WTC11 (cell line): ENCODE measurements at places on chromosomes 2 and 18. TPM values are rescaled to one million over a fixed set of nuclear protein-coding genes. Genes with fewer than 3 reads are reported as not detected.
A peak's percentile ranks its signal among the peaks of the same experiment; 100 is the strongest.

Gene GDF7
- 0.18 to 0.55 TPM (median 0.23 TPM) in 3 replicates for total RNA-seq

Gene SERPINB4
- total RNA-seq: 0.37 to 1.3 TPM (median 0.53 TPM) in 3 replicates

Gene KIF1A
- total RNA-seq: 218 to 279 TPM (median 222 TPM) in 3 replicates

Gene GREB1
- 31.9 to 35.7 TPM (median 34.4 TPM) in 3 replicates for total RNA-seq

Gene MALL
- total RNA-seq: 3.8 to 5.5 TPM (median 5.0 TPM) in 3 replicates

Gene WIPF1
- total RNA-seq: 6.4 to 6.7 TPM (median 6.4 TPM) in 3 replicates

Gene DOK6
- total RNA-seq: 0.48 to 4.1 TPM (median 2.5 TPM) in 3 replicates

Gene MEIS1
- total RNA-seq: 0.30 to 0.48 TPM (median 0.39 TPM) in 3 replicates

Gene GPR55
- not detected in 3 replicates for total RNA-seq

Gene FAM161A
- total RNA-seq: 11.0 to 12.4 TPM (median 11.9 TPM) in 3 replicates

Gene FNDC4
- total RNA-seq: 12.5 to 14.1 TPM (median 13.0 TPM) in 3 replicates

- no peak for DNase-seq
Observed at GRCh38 chr2:66334237-66335029, 100.5 kb upstream of the MEIS1 start.

DNA sequence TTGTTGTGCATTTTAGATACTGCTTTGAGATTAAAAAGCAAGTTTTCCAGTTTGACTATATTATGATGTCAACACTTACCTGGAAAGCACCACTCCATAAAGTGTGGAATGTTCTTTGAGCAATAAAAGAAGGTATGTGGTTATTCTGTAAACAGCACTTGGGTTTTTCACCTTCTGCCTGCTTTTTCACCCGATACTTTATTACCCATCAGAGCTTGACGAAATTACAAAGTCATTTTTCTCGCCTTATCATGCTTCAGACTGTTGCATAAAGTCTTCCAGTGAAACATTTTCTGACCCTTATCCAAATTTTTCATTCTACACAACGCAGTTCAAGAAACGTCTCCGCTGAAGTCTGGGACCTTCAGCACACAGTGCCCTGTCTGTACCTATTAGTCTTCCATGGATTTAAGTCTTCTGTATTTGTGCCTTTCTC is 25.2 kb downstream of the CAB39 start:
- DNase-seq: no peak

DNA sequence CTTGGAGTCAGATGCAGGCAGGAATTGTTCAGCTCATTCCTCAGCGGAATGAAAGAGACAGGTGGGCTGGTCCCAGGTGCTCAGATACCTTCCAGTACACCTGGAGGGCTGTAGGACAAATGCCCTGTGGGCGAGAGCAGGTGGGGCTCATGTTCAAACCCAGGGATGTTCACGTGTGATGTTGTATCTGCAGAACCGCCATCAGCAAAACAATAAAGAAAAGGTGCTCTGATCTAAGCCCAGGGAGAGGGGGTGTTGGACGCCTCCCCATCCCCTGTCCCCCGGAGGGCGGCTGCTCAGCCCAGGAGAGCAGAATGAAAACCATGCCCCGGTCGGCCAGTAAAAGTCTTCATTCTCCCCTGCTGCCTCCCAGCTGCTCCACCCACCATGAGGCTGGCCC is 197.4 kb downstream of the HAUS1 start:
- DNase-seq: no peak

- no peak for DNase-seq
Observed at GRCh38 chr2:16330012-16330411, 335.6 kb downstream of the CYRIA start.

GRCh38 chr2:24816884-24817283 is 23.7 kb downstream of the CENPO start:
- DNase-seq: no peak

GRCh38 chr18:79786786-79787526 is 10.8 kb upstream of the KCNG2 start:
- no peak for DNase-seq

GRCh38 chr18:51123936-51124486 is 73.5 kb downstream of the MEX3C start:
- no peak for DNase-seq

DNA sequence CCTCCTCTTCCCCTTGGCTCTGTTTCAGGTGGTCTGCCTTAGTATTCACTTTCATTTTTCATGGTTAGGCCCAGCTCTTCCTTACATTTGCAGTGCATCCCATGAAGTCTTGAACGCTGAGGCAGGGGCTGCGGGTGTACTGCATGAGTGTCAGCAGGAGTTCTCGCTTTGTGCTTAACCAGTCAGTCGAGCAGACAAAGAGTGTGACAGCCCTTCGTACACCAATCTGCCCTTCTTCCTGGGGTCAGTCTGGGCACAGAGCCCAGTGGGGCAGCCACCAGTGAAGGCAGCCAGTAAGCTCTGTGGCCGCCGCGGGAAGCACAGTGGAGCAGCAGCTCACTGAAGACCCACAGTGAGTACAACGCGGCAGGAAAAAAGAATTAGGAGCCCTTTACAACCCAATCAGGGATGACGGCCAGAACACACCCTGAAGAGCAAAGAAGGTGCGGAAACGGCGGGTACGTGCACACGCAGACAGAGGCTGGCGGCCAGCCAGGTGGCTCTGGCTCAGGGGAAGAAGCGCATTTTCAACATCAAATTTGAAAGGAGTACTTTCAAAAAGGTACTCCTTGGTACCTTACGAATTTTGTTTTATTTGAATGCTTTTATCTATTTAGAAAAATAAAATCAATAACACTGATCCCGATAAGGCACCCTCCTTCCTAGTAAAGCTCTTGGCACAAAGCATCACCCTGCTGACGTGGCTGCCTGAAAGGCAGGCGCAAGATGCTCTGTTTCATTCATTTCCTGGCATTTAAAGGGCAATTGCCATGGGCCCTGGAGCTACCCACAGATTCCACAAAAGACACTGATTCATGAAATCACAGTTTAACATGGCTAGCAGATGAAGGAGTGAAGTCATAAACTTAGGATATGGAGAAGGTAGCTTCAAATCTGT is 47.0 kb upstream of the SEMA4C start:
- no peak for DNase-seq

DNA sequence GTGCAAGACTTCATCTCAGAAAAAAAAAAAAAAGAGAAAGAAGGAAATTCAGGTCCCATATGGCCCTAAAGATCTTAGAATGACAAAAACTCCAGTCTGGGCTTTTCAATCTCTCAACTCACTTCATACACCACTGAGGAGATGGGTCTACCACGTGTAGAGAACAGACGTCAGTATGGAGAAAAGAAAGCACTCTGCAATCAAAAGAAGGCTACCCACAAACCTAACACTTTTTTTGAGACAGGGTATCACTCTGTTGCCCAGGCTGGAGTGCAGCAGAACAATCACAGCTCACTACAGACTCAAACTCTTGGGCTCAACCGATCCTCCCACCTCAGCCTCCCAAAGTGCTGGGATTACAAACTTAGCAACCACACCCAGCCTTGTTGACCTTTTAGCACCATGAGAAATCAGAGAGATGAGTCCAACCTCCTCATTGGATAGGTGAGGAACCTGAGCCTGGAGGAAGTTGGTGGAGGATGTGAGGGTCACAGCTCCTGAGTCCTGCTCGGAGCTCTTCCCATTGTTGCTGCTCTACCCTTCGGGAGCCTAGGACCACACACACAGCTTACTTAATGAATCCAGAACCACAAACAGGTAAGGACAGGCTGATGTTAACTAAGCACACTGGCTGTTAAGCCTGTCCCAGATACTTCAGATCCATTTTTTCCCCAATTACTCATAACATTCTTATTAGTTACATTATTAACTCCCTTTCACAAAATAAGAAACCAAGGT is 23.7 kb downstream of the TBC1D8 start:
- DNase-seq: no peak

DNA sequence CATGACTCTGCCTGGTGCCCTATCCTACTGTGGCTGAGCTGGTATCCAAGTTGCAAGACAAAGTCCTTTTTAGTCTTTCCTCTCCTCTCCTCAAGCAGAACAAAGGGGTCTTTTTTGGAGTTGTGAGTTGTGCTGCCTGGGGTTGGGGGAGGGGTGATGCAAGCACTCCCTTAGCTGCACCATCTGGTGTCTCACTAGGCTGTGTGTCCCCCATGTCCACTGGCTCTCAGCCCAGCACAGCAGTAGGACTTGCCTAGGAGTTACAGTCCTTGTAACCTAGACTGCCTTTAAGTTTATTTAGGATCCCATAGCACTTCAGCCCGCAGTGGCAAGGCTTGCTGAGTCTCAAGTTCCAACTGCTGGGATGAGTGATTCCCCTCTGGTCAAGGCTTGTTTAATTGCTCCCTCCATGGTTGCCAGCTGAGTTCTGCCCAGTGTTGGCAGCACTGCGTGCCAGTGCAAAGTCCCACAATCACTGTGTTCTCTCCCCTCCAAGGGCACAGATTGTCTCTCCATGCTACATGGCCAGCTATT is 13.2 kb upstream of the ILKAP start:
- DNase-seq: no peak

DNA sequence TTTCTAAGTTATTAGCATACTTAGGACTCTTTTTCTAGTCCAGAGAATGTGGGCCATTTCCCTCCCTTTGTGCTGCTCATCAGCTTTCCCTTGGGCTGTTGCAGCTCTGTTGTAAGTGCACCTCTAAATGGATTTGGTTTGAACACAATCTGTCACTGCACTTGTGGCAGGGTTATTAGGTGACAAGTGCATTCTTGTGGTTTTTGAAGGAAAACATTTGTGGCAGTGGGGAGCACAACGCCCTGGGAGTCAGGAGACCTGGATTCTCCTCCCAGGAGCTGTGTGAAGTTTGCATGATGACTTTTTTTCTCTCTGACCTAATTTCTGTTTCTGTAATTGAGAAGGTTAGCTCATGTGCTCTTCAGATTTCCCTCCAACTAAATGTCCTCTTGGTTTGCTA is 630.9 kb upstream of the FAM98A start:
- DNase-seq: no peak

DNA sequence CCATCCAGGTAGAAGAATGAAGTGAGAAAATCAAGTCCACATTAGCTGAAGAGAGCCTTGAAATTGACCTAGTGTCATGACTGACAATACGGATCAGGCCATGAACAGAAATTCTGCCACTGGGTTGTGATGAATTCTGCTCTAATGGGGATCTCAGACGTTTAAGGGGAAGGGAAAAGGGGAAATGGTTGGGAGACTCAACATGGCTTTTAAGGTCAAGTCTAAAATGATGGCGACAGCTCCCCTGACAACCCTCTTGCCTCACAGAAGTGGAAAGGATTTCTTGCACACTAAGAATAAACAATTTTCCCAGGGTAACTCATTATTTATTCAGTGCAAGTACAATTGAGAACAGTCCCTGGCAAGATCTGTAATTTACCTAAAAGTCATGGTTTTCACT is 302.5 kb upstream of the ACVR2A start:
- no peak for DNase-seq

GRCh38 chr2:99420751-99421299 is 69.0 kb downstream of the REV1 start:
- DNase-seq: no peak

DNA sequence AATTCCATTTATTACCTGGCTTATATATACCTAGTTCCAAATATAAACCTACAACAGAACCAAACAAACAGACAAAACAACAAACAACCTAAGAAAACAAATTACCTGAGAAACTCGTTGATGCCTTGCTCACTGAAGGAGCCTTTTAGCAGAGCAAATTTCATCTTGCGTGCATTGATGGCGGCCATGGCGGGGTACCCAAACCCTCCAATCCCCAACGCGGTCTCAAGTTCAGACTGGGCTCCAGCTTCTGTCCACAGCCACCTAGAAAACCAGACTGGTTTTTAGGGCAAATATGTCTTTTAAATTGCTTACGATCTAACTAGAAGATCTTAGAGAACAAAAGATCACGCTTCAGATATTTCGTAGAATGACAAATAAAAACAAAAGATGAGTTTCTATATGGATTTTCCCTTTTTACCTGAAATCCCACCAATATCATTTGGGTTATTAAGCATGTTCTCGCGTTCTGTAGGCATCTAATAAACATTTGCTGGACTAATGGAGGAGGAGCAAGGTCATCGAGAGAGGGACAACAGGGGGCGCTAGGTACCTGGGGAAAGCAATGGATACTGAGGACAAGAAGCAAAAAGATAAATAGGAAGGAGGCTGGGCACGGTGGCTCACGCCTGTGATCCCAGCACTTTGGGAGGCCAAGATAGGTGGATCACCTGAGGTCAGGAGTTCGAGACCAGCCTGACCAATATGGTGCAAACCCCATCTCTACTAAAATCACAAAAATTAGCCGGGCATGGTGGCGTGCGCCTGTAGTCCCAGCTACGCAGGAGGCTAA is 25.2 kb downstream of the PDIA6 start:
- DNase-seq: peak; percentile 72

- DNase-seq: no peak
Observed at GRCh38 chr18:21081426-21081825, 30.2 kb downstream of the ROCK1 start.

- no peak for DNase-seq
Observed at GRCh38 chr2:13779996-13780395, 852.5 kb upstream of the LRATD1 start.

DNA sequence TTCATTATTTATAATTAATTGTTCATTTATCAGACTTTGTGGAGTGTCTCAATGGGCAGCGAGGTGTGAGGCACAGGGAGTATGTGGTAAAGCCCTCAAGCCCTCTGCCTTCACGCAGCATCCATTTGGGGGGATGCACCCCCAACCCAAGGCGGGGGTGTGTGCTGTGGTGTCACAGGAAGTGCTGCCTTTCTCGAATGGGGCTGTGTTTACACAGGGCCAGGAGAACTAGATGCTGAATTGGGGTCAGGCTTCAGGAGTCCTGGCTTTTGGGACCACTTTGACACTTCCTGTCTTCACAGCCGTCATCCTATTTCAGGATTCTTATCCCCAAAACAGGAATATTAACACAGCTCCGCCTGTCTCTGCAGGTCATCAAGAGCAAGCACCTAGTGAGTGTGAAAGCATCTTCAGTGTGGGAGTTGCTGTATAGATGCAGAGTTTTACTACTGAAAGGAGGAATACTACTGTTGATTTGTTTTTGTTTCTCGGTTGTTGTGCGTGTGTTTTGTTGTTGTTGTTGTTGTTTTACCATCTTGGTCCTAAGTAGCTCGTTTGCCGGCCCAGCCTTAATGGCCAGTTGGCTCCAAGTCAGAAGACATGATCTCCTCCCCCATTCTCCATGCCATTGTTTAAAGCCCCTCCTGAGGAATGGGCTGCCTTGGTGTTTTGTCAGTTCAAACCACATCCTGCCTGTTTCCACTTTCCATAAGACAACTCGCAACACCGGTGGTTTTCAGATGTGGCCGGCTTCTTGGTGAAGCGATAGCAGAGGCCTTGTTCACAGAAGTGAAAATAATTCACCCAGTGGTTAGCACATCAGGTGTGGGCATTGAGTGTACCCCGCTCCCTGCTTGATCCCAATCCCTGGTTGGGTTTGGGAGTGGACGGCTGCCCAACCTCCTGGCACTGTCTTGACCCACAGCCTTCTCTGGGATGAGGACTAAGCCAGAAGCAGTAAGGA is 221.3 kb downstream of the BCL2 start:
- no peak for DNase-seq

- no peak for DNase-seq
Observed at GRCh38 chr2:85926526-85926925, 37.7 kb upstream of the ST3GAL5 start.

- DNase-seq: peak; percentile 20
Observed at GRCh38 chr2:207252979-207253645, 87.4 kb upstream of the KLF7 start.

GRCh38 chr2:196234672-196235071 is 63.3 kb upstream of the STK17B start:
- no peak for DNase-seq
